ENCODE measurements at places on chromosomes 11 and 22.

- no peak for DNase-seq
Measured at GRCh38 chr11:124841201-124841600, 24.0 kb upstream of the ROBO3 start.

GRCh38 chr11:34614344-34615104 is 6.4 kb upstream of the EHF start:
- no peak for DNase-seq

GRCh38 chr11:1227551-1228100 is 4.8 kb downstream of the MUC5B start:
- no peak for DNase-seq

DNA sequence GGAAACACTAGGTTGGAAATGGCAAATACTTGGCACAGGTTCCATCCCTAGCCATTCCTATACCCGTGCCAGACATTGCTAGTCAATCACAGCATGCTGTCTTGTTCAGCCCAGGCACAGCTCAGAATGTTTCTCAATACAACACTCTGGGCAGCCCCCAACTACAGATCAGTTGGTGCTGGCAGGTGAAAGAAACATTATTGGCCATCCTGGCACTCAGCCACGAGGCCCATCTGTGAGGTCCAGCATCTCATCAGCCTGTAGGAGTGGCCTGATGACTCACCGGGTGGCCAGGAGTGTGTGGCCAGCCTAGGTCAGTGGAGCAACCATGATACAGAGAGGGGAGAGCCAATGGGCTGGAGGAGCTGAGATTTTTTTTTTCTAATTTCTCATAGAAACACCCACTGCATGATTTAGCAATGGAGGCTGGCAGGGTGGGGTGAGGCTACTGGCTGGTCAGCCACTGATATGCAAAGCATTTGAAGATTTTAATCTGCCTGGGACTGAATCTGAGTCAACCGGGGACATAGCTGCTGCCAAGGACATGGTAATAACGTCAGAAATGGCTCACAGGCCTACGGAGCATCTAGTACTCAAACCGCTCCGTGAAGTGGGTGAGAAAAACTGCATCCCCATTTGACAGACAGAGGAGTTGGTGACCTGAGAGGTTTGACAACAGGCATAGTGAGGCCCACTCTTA is 5.4 kb downstream of the MYO18B start:
- no peak for DNase-seq

GRCh38 chr11:116696381-116696941 is 76.3 kb downstream of the BUD13 start:
- no peak for DNase-seq

DNA sequence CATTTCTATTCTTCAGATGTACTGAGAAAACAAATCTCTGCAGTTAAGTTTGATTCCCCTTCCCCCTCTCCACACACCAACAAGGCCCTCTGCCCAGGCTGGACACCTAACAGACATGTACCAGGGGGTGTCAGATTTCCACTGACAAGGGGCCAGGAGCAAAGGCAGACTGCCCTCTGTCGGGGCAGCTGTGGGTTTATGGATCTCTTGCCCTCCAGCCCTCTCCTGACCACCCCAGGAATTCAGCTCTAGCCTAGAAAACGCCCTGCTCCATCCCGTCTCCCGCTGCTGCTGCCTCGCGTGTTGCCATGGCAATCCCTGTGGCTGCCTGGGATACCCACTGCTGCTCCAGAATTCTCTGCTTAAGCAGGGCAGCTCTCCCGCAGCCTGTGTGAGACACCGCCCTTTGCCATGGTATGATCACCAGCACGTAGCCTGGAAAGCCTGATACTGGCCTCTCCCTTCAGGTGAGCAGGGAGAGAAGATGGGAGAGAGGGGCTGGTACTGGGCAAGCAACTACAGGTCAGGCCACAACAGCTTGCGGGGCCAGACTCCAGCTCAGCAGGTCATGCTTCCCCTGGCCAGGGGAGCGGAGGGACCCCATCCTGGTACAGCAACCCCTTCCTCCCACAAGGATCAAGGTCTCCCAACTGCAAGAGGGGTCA is 41.6 kb downstream of the BUD13 start:
- DNase-seq = peak; percentile 5

GRCh38 chr11:134333312-134333711 is 1.5 kb downstream of the GLB1L2 start:
- no peak for DNase-seq

DNA sequence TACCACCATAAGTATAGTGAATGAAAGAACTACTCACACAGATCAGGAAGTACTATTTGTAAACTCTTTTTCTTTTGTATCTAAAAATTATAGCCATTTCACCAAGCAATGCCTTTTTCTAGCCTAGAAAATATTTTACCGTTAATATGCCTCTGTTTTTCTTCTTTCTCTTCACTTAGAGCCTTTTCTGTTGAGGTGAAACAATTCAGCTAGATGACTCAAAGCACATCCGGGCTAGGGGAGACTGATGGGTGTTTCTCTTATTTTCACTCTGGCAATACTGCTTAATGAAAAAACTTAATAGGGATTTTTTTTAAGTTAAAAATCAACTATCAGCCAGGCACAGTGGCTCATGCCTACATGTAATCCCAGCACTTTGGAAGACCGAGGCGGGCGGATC is 93.3 kb downstream of the SGSM3 start:
- no peak for DNase-seq

- DNase-seq = no peak
Measured at GRCh38 chr11:102343809-102344208, 3.2 kb upstream of the BIRC2 start.

DNA sequence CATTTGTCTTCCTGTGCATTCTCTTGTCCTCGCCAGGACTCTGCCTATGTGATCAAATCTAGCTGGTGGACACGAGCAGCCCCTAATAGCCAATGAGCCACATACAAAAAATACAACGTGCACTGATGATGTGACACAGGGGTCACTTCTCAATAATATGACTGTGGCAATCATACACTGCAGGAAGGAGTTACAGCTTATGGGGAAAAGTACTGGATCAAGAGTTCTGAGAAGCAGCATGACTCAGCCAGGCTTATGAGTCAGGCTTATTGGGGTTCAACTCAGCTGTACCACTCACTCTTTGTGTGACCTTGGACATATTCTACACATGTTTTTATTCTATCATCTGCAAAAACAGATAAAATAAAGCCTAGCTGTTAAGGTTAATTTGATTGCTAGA is 889.4 kb upstream of the TENM4 start:
- no peak for DNase-seq

GRCh38 chr11:5280582-5281102 is 10.9 kb upstream of the HBE1 start:
- no peak for DNase-seq

GRCh38 chr22:47065756-47066615 is 303.5 kb downstream of the TBC1D22A start:
- DNase-seq = no peak

DNA sequence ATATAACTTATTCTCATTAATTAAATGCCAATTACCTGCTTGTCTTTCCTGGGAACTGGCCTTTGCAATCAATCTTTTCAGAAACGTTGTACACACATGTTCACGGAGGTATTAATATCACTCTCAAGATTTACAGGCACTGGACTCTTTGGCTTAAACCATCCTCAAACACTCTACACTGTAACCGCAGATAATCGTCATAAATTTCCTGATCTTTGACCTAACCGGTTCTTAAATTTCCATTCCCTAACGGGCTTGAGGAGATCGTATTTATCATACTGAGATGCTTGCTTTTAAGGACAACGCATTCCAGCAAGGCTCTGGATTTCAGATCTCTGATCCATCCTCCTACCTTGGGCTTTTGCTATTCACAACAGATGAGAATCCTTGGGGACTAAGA is 72.8 kb downstream of the ARL14EP start:
- no peak for DNase-seq

- no peak for DNase-seq
Measured at GRCh38 chr11:117319214-117319840, 3.3 kb upstream of the BACE1 start.

DNA sequence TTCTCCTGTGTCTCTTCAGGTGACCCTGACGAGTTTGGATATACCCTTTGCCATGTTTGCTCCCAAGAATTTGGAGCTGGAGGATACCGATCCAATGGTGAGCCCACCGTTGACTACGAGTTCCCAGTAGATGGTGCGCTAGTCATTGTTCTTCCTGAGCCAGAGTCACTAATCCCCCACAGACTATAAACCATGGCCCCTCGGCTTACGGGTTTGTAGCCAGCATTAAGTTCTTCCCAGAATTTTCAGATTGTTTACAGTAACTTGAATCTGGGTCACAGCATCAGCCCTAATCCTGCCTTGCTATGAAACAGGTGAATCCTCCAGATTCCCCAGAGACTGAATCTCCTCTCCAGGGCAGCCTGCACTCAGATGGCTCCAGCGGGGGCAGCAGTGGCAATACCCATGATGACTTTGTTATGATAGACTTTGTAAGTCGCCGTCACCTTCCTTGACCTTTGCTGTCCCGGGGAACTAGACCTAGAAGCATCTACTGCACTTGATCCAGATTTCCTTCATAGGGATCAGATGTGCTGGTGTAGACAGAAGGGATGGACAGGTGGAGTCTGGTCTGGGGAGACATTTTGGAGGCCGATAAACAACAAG is 31.8 kb downstream of the ARHGAP1 start:
- no peak for DNase-seq

- DNase-seq = no peak
Measured at GRCh38 chr11:30149998-30150397, 80.8 kb upstream of the FSHB start.

DNA sequence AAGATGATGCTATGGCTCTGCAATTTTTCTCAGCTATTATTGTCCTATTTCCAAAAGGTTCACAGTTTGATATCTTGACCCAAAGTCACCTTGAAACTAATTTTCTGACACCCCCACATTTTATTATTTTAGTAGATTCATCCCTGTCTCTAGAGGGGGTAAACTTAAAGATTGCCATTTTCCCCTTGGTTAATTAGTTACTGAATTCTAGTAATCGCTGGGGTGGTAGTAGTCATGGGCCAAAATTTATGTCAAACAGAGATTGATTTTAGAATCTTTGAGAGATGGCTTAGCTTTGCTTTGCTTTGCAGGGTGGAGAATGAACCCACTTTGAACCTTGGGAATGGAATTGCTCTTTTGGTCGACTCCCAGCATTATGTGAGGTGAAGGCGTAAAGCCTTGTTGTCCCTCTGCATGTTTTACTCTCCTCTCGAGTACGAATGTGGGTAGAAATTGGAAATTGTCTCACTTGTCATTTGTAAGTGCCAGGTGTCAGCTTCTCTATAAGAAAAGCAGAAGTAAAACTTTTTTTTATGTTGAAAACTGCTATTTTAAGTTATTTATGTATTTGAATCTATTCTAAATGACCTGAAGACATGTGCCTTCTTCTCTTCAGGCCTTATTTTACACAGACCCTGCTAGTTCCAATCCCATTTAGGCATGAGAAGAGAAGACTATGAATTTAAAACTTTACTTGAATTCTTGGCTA is 42.4 kb upstream of the RCE1 start:
- DNase-seq = no peak

GRCh38 chr22:30027169-30027568 is 53.1 kb upstream of the HORMAD2 start:
- no peak for DNase-seq

GRCh38 chr11:118606844-118607228 is 579 bp upstream of the PHLDB1 start:
- DNase-seq = no peak

DNA sequence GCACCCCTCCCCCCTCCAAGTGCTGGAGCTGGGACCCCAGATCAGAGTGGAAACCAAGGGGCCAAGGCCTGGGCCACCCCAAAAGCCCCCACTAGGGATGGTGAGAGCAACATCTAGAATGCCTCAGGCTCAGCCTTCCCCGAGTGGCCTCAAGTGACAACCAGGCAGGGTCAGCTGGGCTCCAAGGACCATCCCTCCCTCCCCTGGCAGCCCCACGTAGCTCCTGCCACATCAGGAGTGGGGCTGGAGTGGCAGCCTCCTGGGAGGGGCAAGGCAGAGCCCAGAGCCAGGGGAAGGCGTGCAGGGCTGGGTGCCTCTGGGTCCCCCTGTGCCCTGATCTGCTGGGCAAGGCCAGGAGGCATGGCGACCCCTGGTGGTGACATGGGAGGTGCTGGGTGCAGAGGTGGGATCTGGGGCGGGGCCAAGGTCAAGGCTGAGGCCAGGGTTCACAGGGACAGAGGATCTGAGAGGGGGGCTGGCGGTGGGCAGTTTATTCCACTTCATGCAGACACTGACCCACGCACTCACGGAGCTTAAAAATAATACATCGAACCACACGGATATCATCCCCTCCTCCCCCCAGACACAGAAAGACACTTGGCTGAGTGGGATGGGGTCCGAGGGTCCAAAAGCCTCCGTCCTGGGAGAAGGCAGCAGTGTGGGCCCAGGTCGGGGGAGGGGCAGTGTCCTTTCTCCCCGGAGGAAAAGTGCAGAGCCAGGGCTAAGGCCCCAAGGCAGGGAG is 15.8 kb upstream of the EHD1 start:
- peak; percentile 78 for DNase-seq

- DNase-seq = peak; percentile 46
Measured at GRCh38 chr11:125517116-125517770, 21.2 kb upstream of the FEZ1 start.

DNA sequence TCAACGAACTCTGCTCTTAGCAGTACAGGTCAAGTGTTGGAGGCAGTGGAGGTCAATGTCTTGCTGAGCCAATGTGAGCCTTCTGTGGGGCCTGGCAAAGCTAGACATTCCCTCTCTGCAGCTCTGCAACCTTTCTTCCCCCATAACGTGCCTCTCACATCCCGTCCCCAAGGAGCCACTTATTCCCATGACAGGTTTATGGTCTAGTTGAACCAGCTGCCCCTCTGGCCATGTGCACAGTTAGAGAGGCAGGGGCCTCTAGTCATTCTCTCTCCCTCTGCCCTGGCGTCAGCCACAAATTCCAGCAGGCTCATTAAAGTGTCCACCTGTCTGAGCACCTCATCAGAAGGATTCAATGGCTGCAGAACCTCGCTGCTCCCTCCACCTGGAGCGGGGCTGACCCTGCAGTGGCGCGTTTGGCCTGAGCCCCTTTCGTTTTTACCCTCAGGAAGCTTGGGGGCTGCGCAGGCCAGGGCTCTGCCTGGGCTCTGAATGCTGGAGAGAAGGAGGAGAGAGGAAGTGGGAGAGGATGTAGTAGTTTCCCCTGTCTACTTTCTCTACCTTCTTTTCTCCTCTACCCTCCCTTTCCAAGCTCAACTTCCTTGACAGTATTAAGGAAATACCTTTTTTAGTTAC is 302.1 kb upstream of the B3GAT1 start:
- DNase-seq = no peak

DNA sequence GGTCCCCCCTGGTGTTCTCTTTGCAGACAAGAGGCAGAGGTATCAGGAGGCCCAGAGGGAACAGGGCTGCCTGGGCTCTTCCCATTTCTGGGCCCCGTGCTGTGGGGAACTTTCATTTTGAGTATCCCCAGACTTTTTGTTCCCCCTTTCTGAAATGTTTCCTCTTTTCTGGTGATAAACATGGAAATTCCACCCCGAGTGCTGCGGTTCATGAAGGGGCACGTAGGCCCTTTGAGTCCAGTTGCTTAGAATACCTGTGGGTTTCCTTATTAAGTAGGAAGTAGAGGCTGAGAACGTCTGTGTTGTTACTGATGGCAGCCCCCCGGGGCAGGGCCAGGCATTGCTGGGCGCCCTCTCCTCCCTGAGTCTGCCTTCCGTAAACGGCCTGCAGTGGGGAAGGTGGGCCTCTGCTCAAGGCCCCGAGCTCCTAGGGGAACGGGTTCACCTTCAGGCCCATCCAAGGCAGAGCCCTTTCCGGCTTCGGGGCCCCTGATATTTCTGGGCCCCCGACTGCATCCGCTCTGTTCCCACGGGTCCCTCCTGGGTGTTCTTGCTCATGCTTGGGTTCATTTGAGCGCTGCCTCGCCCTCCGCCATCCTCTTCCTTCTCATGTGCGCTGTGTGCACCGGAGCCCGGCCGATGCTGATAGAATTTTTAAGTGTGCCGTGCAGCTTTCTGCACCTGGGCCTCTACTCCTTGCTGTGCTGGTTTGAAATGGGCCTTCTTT is 12.0 kb downstream of the TBC1D22A start:
- no peak for DNase-seq

GRCh38 chr11:130299978-130300377 is 14.7 kb downstream of the ZBTB44 start:
- DNase-seq = no peak
